ENCODE measurements at places on chromosomes 13 and 19.

DNA sequence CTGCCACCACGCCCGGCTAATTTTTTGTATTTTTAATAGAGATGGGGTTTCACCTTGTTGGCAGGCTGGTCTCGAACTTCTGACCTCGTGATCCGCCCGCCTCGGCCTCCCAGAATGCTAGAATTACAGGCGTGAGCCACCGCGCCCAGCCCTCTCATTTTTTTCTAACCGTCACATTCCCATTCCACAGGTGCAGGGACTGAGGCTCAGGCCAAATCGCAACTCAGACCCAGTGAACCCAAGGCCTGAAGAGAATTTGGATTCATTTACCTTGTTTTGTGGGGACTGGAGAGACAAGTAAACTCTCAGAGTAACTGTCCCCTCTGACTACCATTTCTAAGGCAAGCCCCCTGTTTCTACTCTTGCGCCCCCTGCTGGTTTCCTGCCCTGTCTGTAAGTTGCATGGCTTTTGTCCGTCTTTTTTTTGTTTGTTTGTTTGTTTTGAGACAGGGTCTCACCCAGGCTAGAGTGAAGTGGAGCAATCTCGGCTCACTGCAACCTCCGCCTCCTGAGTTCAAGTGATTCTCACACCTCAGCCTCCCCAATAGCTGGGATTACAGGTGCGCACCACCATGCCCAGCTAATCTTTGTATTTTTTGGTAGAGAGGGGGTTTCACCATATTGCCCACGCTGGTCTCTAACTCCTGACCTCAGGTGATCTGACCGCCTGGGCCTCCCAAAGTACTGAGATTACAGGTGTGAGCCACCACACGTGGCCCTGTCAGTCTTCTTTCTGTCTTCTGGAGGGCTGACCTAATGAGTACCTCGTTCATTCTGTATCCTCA is 2.3 kb upstream of the STRN4 start:
- peak; percentile 78 for DNase-seq

DNA sequence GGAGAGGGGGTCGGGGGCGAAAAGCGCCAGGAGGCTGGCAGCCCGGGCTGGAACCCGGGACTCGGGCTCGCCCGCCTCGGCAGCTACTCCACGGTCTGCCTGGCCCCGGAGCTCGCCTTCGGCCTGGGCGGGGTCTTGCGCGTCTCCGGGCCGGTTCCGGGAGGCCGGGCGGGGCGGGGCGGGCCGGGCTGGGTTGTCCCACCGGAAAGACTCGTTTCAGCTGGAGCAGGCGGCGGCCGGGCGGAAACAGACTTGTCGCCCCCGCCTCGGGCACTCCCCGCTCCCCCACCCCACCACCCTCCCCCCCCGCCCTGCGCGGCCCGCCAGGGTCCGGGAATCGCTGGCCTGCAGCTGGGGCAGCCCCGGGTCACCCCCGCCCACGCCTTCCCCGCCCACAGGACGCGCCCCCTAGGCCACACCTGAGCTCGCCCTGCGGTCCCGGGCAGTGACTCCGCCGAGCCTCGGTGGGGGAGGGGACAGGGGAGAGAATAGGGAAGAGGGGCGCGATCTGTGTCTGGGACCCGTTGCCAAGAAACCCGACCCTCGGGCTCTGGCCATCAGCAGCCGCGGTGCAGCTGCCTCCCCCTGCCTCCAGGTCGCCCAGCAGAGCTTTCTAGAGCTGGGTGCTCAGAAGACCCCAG is 109.4 kb downstream of the KCTD15 start:
- DNase-seq = no peak

GRCh38 chr13:40345149-40345514 is 321.3 kb downstream of the FOXO1 start:
- DNase-seq = no peak

GRCh38 chr13:102328909-102329308 is 72.9 kb downstream of the FGF14 start:
- DNase-seq = no peak

DNA sequence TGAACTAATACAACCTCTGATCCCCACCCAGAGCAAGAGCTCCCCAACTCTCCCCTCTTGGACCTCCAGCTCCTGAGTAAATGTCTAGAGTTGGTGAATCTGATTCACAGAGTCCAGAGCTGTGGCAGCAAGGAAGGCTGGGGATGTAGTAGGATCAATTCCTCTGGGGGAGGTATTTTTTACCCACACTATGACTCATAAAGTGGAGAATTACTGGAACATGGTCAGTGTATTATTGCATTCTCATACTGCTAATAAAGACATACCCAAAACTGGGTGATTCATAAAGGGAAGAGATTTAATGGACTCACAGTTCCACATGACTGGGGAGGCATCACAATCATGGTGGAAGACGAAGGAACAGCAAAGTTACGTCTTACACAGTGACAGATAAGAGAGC is 496.7 kb downstream of the EFNB2 start:
- no peak for DNase-seq

DNA sequence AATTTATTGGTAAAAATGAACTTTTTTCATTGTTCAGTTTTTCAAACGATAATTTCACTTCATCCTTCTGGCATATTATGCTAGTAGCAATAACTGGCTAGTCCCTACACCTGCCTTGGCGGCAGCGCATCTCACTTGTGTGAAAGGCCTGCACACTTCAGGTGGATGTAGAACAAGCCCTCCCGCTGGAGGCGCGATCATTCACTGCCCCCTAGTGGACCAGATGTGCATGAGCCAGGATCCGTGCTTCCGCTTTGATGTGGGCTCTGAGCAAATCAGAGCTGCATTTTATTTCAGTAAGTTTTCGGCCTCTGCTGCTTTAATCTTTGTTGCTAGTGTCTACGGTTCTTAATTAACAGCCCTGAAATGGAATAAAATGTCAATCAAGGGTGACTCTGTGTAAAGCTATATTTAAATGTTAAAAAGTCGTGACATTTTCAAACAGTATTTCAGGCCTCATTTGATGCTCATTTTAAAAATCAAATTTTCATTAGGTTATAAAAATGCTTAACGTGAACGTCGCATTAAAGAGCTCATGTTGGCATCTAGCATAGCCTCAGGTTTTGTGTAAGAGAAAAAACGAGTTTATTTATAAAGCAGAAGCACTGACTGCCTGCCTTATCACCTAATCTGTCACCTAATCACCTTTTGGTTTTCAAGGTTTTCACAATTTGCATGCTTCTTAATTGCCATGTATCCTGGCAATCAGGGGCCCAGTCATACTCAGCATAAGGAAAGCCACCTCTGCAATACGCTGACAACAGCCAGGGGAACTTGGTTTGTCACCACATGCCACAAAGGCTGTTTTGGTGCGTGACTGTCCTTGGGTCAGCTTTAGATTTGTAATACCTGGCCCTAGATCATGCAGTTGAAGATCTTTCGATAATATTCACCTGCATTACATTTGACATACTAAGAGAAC is 112.2 kb downstream of the TEX26 start:
- DNase-seq = peak; percentile 81

DNA sequence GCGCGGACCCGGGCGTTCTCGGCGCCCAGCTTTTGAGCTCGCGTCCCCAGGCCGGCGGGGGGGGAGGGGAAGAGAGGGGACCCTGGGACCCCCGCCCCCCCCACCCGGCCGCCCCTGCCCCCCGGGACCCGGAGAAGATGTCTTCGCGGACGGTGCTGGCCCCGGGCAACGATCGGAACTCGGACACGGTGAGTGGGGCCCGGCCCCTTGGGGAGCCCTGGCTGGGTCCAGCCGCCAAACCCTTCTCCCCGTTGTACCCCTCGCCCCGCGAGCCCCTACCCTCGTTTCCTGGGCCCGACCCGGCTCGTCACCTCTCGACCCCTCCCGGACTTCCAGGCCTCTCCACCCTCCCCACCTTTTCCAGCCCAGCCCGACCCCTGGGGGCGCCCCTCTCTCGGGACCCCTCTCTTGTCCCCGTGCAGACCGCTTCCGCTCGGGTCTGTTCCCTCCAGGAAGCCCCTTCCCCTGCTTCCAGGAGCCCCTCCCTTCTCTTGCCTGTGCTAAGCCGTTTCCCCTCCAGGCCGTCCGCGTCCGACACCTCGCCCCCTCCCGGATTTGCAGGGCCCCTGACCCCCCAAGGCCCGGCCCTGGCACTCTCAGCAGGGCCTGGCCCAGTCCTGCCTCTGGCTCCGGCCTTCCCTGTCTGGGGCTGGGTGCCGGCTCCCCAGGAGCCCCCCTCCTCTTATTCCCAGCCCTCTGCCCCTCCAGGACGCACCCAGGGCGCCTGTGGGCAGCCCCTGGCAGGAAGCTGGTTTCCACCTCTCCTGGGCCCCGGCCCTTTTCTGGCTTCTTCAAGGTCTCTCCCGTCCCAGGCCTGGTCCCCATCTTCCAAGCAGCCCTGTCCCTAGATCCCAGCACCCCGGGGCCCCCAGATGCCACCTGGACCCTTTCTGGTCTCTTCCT is 632 bp downstream of the MARK4 start:
- no peak for DNase-seq

DNA sequence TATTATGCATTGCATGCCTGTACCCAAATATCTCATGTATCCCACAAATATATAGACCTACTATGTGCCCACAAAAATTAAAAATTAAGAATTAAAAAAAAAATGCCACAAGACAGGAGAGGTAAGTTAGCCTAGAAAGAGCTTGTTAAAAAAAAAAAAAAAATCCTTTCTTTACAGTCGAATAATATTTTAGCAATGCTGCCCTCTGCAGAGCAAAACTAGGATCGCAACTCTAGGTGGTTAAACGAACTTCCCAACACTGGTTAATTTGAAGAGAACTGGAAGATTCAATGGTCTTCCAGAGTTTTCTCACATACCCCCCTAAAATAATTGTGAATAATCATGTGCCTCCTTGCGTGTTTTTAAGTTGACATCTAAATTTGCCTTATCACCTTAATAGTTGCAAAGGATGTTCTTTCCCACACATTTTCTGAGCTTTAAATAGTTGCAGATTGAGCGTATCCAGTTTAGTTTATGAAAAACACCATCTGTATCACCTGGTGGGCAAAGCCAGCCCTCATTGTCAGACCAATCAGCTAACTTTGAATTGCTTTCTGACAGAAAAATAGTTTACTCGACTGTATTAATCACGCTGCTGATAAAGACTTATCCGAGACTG is 47.4 kb upstream of the RCBTB2 start:
- peak; percentile 67 for DNase-seq

DNA sequence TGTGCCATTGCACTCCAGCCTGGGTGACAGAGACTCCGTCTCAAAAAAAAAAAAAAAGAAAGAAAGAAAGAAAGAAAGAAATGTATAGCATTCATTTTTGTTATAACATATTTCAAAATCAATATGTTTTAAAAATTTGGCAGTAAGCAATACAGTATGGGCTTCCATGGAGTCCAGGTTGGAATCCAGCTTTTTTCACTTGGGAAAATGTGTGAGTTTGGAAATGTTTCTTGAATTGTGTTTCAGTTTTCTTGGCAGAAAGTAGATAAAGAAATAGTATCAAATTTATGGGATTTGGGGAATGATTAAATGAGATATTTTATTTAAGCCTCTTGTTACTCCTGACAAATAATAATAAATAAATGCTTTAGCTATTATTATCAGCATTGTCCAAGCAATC is 225.6 kb downstream of the PCDH9 start:
- no peak for DNase-seq

GRCh38 chr13:113401452-113402415 is 37.8 kb upstream of the GRTP1 start:
- no peak for DNase-seq

All from stimulated activated CD4-positive, alpha-beta T cell treated with anti-CD3 and anti-CD28 coated beads, Interleukin-2, amount 100 ng/mL, for 48 hours (primary cell).